ENCODE measurements at places on chromosomes 11 and 22. TPM values are rescaled to one million over a fixed set of nuclear protein-coding genes. Genes with fewer than 3 reads are reported as not detected.

Gene TSSK2
- total RNA-seq: not detected

Gene ZNF215
- total RNA-seq: 0.80 TPM

Gene SLC1A2
- total RNA-seq: not detected

Gene FAM180B
- not detected for total RNA-seq

Gene LRRN4CL
- not detected for total RNA-seq

Gene TREH
- total RNA-seq: not detected

Gene OR51B5
- total RNA-seq: not detected

Gene KRTAP5-8
- not detected for total RNA-seq

Gene FUT4
- total RNA-seq: 4.4 TPM

Gene SCN2B
- total RNA-seq: not detected

- no peak for DNase-seq
Observed at GRCh38 chr22:25399649-25400151, 164.8 kb upstream of the GRK3 start.

DNA sequence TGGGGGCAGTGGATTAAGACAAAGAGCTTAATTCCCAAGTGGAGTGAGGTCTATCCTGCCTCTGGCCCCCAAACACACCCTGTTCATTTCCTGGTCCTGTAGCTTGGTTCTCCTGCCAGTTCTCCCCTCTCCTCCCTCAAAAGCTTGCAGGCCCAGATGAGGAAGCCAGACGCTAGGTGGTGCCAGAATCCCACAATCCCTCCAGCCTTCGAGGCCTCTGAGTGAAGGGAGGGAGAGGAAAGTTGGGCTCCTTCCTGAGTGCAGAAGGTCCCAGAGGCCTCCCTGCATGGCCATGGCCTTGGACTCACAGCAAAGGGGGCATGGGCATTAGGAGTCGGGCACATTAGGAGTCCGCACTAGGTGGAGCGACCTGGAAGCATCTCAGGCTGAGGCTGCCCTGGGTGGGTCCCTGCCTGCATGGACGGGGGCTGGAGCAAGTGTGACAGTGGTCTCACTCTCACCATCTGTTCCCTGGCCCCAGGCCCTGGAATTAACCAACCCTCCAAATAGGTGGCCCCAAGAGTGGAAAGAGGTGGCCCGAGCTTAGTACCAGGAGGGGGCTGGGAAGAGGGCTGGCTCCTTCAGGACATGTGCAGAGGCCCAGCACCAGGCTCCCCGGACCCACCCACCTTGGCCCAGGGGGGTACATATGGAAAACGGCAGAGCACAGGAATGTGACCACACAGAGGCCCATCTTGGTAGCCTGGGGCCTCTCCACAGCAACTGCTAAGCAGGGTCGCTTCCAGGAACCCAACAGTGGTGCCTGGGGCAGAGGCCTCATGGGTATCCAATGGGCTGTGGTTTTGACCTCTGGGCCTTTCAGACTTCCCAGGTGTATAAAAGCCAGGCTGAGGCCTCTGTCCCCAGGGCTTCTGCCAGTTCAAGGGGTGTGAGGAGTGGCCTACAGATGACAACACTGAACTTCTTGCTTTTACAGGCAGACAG lies 5.2 kb downstream of the FXYD2 start:
- no peak for DNase-seq

DNA sequence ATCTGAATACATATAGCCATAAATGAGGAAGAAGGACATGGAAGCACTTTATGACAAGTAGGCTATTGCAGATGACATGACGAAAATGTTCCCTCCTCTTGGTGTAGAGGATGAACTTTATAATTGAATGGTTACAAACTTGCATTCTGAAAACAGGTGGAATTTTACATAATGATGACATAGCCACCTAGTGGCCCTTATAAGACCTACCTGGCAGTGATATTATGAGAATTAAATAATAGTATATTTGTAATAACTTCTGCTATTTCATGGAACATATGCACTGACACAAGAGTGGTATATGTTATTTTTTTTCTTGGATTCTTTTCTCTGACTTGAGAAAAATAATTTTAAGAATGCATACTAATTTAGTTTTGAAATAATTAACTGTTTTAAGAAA lies 22.9 kb downstream of the TRIM22 start:
- DNase-seq: peak; percentile 47

DNA sequence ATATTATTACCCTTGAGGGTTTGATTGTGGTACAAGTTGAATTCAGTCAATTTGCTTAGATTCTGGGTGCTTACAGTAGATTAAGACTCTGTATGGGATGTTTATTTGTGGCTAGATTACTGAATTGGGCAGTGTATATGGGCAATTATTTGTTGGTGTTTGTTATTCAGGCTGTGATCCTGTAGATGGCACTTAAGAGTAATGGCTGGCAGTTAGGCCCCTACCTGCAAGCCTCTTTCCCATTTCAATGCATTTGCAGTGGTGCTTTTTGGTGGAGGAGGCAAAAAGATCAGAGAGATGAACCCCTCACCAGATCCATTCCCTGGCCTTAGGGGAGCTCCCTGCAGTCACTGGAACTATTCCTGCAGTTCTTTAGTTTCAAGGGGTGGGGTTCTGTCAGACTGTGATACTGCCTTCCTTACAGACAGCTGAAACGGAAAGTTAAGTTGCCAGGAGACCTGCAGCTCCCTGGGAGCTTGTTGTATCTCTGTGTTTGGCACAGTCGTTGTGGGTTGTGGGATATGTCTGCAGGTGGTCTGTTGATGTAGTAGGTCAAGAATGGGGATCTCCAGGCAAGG lies 199.5 kb downstream of the AASDHPPT start:
- DNase-seq: no peak

GRCh38 chr11:106187860-106188456 lies 110.5 kb downstream of the AASDHPPT start:
- DNase-seq: no peak

DNA sequence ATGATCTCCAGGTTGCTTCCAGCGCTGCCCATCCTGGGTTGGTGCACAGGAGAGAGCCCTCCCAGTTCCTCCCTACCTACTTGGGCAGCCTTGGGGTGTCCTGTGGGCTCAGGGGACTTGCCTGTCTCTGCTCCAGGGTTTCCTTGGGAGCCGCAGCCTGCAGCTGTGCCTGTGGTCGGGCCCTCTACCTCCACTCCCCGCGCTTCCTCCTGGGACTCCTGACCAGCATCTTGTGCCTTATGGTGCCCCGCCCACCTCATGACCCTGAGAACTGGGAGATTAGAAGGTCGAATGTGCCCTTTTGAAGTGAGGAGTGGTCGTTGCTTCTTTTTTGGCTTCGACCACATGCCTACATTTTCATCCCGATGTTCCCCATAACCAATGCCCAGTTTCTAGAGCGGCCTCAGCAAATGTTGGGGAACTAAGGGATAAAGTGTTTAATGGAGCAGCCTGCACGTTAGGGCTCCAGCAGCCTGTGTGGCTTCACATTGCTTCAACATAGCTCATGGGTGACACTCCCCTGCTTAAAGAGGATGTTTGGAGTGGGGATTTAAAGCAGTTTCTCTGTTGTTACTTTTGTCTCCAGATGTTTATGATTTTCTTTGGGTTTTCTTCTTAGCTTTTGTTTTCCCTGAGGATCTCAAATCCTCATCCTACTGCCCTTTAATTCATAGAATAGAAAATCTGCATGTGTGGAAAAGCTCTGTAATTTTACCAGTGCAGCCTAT lies 248.8 kb downstream of the TBC1D22A start:
- no peak for DNase-seq

DNA sequence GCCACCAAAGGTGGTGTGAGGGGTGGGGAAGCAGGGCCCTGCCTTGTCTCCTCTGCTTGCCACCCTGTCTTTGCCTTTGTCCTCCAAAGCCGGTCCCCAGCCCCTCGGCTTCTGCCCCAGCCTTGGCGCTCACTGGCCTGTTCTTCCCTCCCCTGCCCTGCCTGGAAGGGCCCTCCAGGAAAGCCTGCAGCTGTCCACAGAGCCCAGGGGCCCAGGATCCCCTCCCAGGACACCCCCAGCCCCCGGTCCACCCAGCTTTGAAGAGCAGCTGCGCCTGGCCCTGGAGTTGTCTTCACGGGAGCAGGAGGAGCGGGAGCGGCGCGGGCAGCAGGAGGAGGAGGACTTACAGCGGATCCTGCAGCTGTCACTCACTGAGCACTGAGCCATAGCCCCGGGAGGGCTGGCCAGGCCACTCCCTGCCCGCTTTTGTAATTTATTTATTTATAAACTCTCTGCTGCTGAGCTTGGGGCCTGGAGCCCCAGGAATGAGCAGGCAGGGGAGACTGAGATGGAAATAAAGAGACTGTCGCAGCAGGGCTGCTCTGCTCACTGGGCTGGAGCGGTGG lies 1.3 kb upstream of the SSH3 start:
- DNase-seq: no peak

GRCh38 chr22:29520851-29521250 lies 32.7 kb downstream of the THOC5 start:
- DNase-seq: no peak

DNA sequence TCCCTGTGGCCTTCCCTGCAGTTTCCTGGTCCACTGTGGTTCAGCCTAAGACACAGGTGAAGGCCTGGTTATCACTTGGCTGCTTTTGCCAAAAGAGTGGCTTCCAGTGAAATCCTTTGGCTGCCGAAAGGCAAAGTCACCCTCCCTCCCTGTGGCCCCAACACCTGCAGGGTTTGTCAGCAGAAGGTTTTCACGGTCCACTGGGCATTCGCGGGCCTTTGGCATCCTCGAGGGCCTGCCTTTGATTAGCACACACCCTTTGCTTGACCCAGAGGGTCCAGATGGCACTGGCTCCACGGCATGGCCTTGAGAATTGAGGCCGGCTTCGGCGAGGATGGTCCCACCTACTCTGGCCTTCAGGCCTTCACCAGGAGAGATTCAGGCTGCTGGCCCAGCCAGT lies 35.3 kb downstream of the RTN4R start:
- no peak for DNase-seq

DNA sequence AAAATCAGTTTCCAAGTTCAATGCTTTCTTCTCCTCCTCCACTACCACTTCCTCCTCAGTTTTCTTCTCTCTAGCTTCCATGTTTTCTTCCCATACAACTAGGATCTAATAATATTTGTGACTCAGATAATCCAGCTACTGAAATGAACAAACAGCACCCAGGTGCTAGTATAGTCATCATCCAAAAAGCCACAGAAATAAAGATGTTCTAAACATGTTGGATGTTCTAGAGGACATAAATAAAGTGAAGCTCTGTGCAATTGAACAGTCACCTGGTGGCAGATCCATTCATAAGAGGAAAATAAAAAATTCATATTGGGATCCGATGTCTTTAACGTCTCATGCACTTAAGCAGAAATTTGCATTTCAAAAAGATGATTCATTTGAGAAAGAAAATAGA lies 142.8 kb downstream of the ENTHD1 start:
- DNase-seq: no peak

GRCh38 chr22:44295406-44295805 lies 17.3 kb downstream of the SHISAL1 start:
- DNase-seq: no peak

GRCh38 chr11:113488931-113489351 lies 13.7 kb upstream of the DRD2 start:
- no peak for DNase-seq

DNA sequence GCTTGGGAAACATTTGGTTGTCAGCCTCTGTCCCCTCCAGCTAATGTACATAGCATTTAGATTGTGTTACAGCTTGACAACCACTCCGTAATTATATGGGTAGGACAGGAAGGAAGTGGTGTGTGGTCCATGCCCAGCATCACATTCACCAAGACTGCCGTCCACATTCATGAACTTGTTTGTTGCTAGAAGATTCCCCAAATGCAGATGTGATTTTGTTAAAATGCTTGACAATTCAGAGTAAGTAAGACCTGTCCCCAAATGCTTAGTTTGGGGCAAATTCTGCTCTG lies 1482.7 kb downstream of the TBC1D22A start:
- peak; percentile 36 for DNase-seq

DNA sequence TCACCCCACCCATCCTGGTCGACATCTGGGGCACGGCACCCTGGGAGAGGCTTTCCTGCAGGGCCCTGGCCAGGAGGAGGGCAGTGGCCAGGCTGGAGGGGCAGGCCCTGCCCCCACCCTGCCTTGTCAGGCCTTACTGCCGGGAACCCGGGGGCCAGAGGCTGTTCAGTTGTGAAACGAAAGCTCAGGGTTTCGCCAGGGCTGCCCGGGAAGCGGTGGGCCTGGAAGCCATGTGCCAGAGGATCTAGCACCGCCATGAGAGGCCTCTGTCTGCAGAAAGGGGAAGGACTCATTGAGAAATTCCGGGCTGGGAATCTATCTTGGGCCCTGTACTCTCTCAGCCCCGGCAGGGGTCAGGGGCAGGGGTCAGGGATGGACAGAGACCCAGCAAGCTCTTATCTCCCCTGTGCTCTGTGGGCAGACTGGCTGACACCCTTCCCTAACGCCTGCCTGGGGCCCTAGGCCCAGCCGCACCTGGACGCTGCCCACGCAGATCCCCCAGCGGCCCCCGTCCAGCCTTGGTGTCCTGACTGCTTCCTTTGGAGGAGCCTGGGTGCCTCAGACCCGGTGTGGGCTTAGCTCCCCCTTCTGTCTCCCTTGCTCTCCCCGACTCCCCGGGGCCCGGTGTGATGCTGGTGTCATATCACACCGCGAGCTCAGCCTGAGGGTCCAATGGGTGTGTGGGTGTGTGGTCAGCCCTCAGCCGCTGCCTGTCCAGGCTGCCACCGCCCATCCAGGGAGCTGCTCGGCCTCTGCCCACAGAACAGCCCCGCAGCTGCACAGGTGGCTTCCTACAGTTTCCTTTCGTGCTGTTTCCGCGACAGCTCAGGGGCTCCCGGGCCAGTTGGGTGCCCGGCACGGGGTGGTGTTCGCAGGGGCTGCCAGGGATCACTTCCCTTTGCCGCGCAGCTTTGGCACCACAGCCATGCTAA lies 6.5 kb downstream of the PIM3 start:
- peak; percentile 45 for DNase-seq

- no peak for DNase-seq
Observed at GRCh38 chr22:32082331-32082730, 39.3 kb downstream of the SLC5A1 start.

GRCh38 chr11:2523821-2524391 lies 79.1 kb downstream of the KCNQ1 start:
- DNase-seq: no peak

DNA sequence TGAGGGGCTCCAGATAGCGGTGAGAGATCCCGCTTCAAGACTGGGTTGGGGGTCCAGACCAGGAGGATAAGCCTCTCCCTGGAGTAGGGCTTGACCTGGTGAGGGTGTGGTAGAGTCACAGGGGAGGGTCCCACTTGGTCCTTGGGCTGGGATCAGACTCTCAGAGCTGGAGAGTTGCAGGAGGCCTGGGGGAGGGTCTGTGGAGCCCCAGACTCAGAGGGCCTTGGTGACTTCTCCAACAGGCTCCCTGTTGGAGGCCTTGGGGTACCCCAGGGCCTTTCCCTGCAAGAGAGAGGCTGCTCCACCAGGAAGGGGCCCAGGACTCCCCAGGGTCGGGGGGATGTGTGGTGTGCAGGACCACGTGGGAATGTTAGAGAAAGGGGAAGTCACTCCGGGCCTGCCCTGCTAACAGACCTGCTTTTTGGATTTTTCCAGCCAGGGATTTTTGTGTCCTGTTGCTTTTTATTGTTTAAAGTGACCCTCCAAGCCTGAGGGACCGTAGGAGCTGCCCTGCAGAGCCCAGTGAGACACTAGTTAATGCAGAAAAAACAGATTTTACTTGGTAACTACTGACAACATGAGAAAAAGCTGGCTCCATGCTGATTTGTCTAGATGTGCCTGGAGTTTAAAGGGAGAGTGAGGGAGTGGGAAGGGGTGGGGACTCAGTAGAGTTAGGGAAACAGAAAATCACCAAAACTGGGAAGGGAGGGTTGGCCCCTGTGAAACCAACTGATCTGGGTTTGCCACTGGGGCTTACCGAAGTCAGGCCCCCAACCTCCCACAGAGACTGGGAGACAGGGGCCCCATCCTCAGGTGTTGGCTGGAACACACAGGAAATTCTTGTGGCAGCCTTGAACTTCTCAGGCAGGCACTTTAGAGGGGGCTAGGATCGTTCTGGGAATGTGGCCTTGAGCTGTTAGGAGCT lies 801 bp upstream of the TXNRD2 start:
- no peak for DNase-seq

Data from natural killer cell (primary cell).